Pericardium fibroblast (primary cell): ENCODE measurements at places on chromosomes 3 and 15. TPM values are rescaled to one million over a fixed set of nuclear protein-coding genes. Genes with fewer than 3 reads are reported as not detected.

Gene CYP1A1
- total RNA-seq, result 0.23 TPM in 1 of 2 replicates, not detected in the other

Gene DAZL
- total RNA-seq, result not detected in 2 replicates

Gene CFAP92
- total RNA-seq, result not detected in 2 replicates

Gene ACKR4
- 0.23 TPM in 1 of 2 replicates, not detected in the other for total RNA-seq

Gene PDIA3
- 178 and 277 TPM in 2 replicates for total RNA-seq
